ENCODE measurements at places on chromosomes 4 and X.

DNA sequence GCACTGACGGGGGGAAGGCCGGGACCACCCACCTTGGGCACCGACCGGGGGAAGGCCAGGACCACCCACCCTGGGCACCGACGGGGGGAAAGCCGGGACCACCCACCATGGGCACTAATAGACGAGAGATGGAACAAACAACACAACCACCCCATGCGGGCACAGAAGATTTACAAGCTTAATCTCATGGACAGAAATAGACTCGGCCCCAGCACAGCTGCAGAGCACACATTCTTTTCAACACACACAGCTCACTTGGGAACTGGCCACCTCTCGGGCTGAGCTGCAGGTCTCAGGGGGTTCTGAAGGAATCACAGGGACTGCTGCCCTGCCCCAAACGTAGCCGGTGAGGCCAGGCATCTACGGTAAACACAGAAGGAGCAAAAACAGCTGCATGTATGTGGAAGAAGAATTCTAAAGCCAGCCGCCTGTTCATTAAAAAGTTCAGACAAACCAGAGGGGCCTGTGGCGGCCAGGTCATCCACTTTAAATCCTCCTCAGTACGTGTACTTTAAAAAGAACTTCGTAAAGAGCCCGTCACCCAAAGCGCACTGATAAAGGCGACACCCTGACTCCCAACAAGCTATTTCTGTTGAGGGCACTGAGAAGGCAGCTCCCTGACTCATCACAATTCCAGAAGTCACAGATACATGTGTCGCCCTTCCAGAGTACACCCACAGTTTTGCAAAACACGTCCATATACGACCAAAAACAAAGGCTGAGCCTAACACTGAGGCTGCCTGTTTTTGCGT is 17.7 kb downstream of the PPP2R3B start:
- no peak for DNase-seq
- no peaks in the 10 kb centered on the region for H3K27me3 ChIP-seq
- H3K27ac ChIP-seq = no peak overlapping the region
- H3K4me3 ChIP-seq = no peak overlapping the region
- peaks cover 4% of the 10 kb centered on the region for H3K4me1 ChIP-seq

GRCh38 chr4:112642526-112642925 is 5.6 kb downstream of the LARP7 start:
- H3K36me3 ChIP-seq = no peaks in the 10 kb centered on the region
- no peak overlapping the region for H3K4me3 ChIP-seq
- no peaks in the 10 kb centered on the region for H3K4me1 ChIP-seq
- H3K27me3 ChIP-seq = no peaks in the 10 kb centered on the region
- H3K27ac ChIP-seq = no peak overlapping the region

- no peaks in the 10 kb centered on the region for H3K27me3 ChIP-seq
- no peak overlapping the region for H3K4me3 ChIP-seq
- H3K27ac ChIP-seq = no peak overlapping the region
- no peaks in the 10 kb centered on the region for H3K36me3 ChIP-seq
- no peak for DNase-seq
Measured at GRCh38 chrX:8289523-8289922, 118.5 kb upstream of the VCX2 start.

GRCh38 chr4:119299741-119300100 is 22.2 kb downstream of the FABP2 start:
- H3K4me1 ChIP-seq = no peaks in the 10 kb centered on the region
- H3K27ac ChIP-seq = peak overlapping the region; percentile 88
- DNase-seq = peak; percentile 15
- no peaks in the 10 kb centered on the region for H3K36me3 ChIP-seq

- no peak for DNase-seq
- no peaks in the 10 kb centered on the region for H3K27me3 ChIP-seq
- no peaks in the 10 kb centered on the region for H3K4me1 ChIP-seq
- no peak overlapping the region for H3K27ac ChIP-seq
- H3K4me3 ChIP-seq = no peak overlapping the region
- H3K36me3 ChIP-seq = no peaks in the 10 kb centered on the region
Measured at GRCh38 chr4:5774416-5775036, 63.5 kb downstream of the EVC start.

DNA sequence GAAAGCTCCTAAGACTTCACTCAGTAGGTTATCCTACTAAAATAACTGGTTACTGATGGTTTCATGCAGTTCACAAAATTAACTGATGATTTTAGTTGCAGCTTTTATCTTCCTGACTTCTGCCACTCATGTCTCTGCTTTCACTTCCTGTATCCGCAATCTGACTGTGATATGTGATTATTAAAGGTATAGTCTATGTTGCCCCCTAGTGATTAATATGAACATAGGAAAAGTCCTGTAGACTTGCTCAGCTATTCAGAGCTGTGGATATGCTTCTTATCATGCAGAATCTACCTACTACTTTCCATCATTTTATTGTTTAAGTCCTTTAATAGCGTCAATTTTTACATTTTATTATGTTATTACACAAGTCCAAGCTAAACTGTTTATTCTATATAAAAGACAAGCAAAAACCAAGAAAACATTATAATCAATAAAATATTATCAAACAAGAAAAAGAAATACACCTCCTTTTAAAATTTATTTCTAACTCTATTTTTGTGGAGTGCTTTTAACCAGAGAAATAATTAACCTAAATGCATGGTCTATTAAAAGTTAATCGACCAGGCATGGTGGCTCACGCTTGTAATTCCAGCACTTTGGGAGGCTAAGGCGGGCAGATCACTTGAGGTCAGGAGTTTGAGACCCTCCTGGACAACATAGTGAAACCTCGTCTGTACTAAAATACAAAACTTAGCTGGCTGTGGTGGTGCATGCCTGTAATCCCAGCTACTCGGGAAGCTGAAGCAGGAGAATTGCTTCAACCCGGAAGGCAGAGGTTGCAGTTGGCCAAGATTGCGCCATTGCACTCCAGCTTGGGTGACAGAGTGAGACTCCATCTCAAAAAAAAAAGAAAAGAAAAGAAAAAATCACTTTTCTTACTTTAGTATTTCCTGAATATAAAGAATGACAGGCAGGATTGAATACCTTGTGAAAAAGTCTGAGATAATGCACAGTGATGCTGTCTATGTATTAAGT is 40.4 kb upstream of the TLR2 start:
- no peaks in the 10 kb centered on the region for H3K4me1 ChIP-seq
- H3K27me3 ChIP-seq = no peaks in the 10 kb centered on the region
- DNase-seq = no peak
- no peaks in the 10 kb centered on the region for H3K36me3 ChIP-seq
- H3K4me3 ChIP-seq = no peak overlapping the region

- H3K27ac ChIP-seq = no peak within 1 kb of the TSS
- H3K4me1 ChIP-seq = no peaks in the 10 kb centered on the region
- no peak for DNase-seq
- no peaks in the 10 kb centered on the region for H3K27me3 ChIP-seq
- no peak within 1 kb of the TSS for H3K4me3 ChIP-seq
Measured at GRCh38 chr4:71338846-71339593, at the start of gene SLC4A4. TSS of gene SLC4A4 (plus strand) at chr4:71339020.

GRCh38 chrX:49193542-49193964 is 6.4 kb downstream of the SYP start:
- no peaks in the 10 kb centered on the region for H3K36me3 ChIP-seq
- H3K4me1 ChIP-seq = no peaks in the 10 kb centered on the region
- H3K4me3 ChIP-seq = no peak overlapping the region
- H3K27me3 ChIP-seq = no peaks in the 10 kb centered on the region

DNA sequence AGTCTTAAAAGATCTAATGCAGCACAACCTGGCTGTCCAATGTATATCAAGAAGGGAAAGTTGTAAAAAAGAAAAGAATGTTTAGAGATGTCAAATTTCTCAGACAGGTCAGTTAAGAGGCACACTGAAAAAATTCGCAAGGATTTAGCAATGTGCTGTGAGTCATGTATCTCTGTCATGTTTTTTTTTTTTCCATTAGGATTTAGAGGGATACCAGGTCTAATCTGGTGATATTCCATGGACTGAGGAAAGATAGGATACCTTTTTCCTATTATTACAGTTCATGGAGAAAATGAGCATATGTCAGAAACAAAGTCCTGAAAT is 815.4 kb upstream of the PCDH10 start:
- H3K4me1 ChIP-seq = no peaks in the 10 kb centered on the region
- no peaks in the 10 kb centered on the region for H3K36me3 ChIP-seq
- no peak overlapping the region for H3K27ac ChIP-seq
- DNase-seq = no peak
- H3K27me3 ChIP-seq = no peaks in the 10 kb centered on the region

- no peaks in the 10 kb centered on the region for H3K36me3 ChIP-seq
Measured at GRCh38 chrX:19728915-19729314, 158.5 kb downstream of the SH3KBP1 start.

GRCh38 chr4:180281724-180282123 is 1961.5 kb upstream of the TENM3 start:
- H3K27ac ChIP-seq = no peak overlapping the region
- no peaks in the 10 kb centered on the region for H3K4me1 ChIP-seq
- no peaks in the 10 kb centered on the region for H3K36me3 ChIP-seq
- H3K27me3 ChIP-seq = no peaks in the 10 kb centered on the region
- H3K4me3 ChIP-seq = no peak overlapping the region

All from Peyer's patch (tissue), 4 donors.